Mammary epithelial cell (primary cell): ENCODE measurements at places on chromosomes 12 and 14. TPM values are rescaled to one million over a fixed set of nuclear protein-coding genes. Genes with fewer than 3 reads are reported as not detected.
A peak's percentile ranks its signal among the peaks of the same experiment; 100 is the strongest.

The GPHN gene
- 27.3 and 30.2 TPM in 2 replicates for total RNA-seq

The PHETA1 gene
- 6.8 TPM for total RNA-seq

The NOP9 gene
- total RNA-seq, result 38.3 and 42.8 TPM in 2 replicates

- no peak for DNase-seq
Measured at GRCh38 chr12:71011261-71011660, 90.7 kb upstream of the PTPRR start.

- DNase-seq, result no peak
Measured at GRCh38 chr12:30797689-30798088, 42.9 kb upstream of the CAPRIN2 start.

GRCh38 chr14:48584031-48584430 is 908.6 kb upstream of the MDGA2 start:
- peak; percentile 37 for DNase-seq

DNA sequence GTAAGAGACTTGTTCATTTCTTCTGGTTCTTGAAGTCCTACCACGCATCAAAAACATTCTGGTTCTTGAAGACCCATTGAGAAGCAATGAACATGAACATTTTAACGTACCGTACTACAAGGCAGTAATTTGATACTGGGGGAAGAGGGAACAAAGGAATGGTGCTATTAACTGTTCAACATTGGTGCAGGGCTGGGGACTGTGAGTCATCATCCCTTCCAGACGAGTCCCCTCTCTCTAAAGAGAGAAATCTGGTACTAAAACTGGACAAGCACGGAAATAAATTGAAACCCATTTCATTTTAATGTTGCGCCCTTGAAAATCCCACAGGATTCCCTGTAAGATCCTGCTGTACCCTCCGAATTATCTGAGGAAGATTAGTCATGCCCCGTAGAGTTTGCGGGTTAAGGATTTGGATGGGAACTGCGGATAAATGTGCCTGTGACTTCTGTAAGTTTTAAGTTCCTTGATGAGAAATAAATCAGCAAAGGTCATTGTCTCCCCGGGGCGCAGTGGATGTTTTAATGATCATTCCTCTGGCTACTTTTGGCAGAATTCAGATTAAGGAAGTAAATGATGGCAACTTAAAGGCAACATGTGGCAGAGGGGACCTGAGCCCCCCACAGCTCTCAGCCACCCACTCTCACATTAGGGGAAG is 78.6 kb downstream of the KCNK13 start:
- no peak for DNase-seq

GRCh38 chr12:727321-727720 is 25.1 kb upstream of the WNK1 start:
- DNase-seq, result no peak
